ENCODE measurements at places on chromosomes 6 and 20. TPM values are rescaled to one million over a fixed set of nuclear protein-coding genes. Genes with fewer than 3 reads are reported as not detected.

- no peak for DNase-seq
Observed at GRCh38 chr20:16349523-16350260, 223.6 kb downstream of the KIF16B start.

GRCh38 chr6:151358475-151358874 lies 32.9 kb downstream of the ZBTB2 start:
- DNase-seq: no peak

DNA sequence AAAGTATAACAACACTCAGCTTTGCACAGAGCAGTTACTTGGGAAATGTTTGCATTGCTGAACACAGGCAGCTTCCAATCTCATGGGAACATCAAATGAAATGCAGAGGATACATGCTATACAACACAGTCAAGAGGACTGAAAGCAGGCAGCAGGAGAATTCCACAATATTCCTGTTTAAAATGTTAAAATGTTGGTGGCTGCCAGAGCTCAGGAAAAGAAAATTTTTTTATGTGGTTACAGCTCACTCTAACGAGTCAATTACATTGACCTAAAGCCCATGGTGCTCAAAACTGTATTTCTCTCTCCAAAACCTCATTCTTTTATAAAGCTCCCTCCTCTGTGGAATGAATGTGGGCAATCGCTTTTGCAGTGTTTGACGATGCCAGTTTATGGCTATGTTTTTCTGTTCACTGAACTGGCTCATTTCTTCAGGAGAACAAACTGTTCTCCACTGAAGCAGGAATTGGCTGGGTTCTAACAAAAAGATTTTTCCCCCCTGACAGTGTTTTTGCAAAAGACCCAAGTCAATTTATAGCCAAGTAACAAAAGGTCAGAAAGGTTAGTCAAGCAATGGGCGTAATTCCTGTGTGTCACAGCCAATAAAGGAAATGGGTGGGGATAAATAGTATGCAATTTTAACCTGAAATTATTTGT lies 69.0 kb downstream of the ZHX3 start:
- no peak for DNase-seq

DNA sequence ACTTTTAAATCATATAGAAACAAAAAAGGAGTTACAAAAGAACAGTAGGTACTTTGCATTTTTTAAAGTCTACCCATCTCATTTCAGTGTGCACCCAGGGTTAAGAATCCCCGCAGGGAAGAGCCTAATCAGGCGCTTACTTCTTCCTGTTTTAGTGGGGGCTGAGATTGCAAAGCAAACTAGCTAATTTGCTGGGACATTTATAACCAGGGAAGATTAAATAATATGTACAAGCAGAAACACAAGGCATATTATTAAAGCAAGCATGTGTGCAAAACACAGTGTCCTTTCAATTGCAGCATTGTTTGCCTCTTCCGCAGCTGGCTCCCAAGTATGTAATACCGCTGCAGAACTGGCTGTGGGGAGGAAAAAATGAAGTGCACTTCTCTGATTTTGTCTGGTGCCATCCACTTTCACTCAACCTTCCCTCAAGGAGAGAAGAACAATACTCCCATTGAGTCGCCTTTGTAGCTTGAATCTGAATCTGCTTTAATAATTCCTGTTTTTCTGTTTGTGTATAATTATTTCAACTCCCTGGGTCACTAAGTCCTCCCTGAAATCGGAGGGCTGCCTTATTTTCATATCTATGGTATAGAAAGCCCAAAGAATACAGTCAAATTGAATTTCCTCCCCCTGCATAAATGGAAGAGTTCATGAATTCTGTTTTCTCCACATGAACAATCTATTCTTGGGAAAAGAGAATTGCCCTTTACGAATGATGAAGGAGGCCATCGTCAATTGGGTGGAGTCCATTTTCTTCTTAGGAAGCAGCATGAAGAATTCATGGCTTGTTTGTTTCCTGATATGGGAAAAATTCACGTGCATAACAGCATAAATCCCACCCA lies 23.3 kb upstream of the BCAS1 start:
- DNase-seq: no peak

GRCh38 chr20:50717974-50718761 lies 13.2 kb upstream of the PARD6B start:
- DNase-seq: no peak

The SPATS1 gene
- total RNA-seq: not detected

The ITPR3 gene
- 106 TPM for total RNA-seq

Measured in left colon (tissue), 2 donors.